BJ (cell line): ENCODE measurements at places on chromosomes 1 and 21. TPM values are rescaled to one million over a fixed set of nuclear protein-coding genes. Genes with fewer than 3 reads are reported as not detected.

The IGSF21 gene
- polyA plus RNA-seq: not detected in 2 replicates

The SLAMF8 gene
- polyA plus RNA-seq: 0.05 and 0.06 TPM in 2 replicates

- DNase-seq: peak; percentile 31
Measured at GRCh38 chr1:208093754-208094719, 150.1 kb downstream of the PLXNA2 start.

The BARHL2 gene
- polyA plus RNA-seq: not detected in 2 replicates

The DIRAS3 gene
- polyA plus RNA-seq: 0.39 and 0.53 TPM in 2 replicates

- DNase-seq: no peak
Measured at GRCh38 chr1:106217765-106218164, 838.7 kb upstream of the PRMT6 start.

DNA sequence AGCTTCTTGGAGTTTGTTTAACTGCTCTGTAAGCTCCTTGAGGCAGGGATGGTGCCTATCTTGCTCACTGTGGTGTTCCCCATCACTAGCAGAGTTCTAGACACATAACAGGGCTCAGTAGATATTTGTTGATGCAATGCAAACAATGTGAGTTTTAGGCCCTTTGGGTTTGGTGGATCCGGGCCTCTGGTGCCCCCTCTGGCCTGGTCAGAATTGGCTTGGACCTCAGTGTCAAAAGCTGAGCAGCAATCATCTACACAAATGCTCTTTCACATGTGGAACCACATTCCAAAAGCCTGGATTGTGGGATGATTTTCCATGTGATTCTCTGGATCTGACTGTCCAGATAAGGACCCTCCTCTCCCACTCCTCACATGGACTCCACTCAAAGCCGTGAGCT, 53.4 kb upstream of the BCAR3 start:
- no peak for DNase-seq

DNA sequence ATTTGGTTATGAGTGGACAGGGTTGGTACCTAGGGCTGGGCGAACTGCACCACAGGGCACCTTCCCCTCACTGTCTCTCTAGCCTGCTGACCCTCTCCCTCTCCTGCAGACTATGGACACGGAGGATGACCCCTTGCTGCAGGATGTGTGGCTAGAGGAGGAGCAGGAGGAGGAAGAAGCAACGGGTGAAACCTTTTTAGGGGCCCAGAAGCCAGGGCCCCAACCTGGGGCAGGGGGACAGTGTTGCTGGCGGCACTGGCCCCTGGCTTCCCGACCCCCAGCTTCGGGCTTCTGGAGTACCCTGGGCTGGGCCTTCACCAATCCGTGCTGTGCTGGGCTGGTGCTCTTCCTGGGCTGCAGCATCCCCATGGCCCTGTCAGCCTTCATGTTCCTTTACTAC, 21.9 kb downstream of the DISP3 start:
- DNase-seq: no peak

- DNase-seq: no peak
Measured at GRCh38 chr1:25771221-25772114, 28.5 kb upstream of the SELENON start.

DNA sequence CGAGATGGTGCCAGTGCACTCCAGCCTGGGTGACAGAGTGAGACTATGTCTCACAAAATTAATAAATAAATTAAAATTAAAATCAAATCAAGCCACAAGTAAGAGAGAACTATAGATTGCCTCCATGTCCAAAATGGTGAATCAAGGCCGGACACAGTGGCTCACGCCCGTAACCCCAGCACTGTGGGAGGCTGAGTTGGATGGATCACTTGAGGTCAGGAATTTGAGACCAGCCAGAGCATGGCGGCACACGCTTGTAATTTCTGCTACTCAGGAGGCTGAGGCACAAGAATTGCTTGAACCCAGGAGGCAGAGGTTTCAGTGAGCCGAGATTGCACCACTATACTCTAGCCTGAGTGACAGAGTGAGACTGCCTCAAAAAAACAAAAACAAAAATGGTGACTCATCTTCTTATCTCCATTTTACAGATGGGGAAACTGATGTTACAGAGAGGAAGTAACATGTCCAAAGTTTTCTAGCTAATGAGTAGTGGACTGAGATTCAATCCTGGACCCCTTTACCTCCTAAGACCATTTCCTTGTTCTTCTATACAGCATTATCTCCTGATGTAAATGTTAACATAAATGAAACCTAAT, 99.0 kb upstream of the HNRNPU start:
- no peak for DNase-seq

The PRMT6 gene
- polyA plus RNA-seq: 10.5 and 11.1 TPM in 2 replicates

The MATN1 gene
- 0.02 and 0.13 TPM in 2 replicates for polyA plus RNA-seq

GRCh38 chr1:24867084-24867870, 62.8 kb downstream of the RUNX3 start:
- DNase-seq: no peak

GRCh38 chr21:31888936-31889371, 16.1 kb downstream of the HUNK start:
- DNase-seq: no peak
